Gastrocnemius medialis (tissue), 4 donors: ENCODE measurements at places on chromosomes 6 and 20. TPM values are rescaled to one million over a fixed set of nuclear protein-coding genes. Genes with fewer than 3 reads are reported as not detected.
A peak's percentile ranks its signal among the peaks of the same experiment; 100 is the strongest.

The OPRM1 gene
- total RNA-seq: not detected

The VGLL2 gene
- 27.5 TPM for total RNA-seq

The TNFRSF6B gene
- 4.4 TPM for total RNA-seq

The PCSK2 gene
- 0.29 TPM for total RNA-seq

The CST3 gene
- 461 TPM for total RNA-seq

The LY6G5C gene
- 1.3 TPM for total RNA-seq

The RAB44 gene
- total RNA-seq: not detected

The TP53TG5 gene
- total RNA-seq: not detected

The ASIP gene
- not detected for total RNA-seq

The ADGRF1 gene
- total RNA-seq: not detected

- DNase-seq: peak; percentile 4
These were observed 470.5 kb downstream of the COL12A1 start for GRCh38 chr6:74735304-74735703.

DNA sequence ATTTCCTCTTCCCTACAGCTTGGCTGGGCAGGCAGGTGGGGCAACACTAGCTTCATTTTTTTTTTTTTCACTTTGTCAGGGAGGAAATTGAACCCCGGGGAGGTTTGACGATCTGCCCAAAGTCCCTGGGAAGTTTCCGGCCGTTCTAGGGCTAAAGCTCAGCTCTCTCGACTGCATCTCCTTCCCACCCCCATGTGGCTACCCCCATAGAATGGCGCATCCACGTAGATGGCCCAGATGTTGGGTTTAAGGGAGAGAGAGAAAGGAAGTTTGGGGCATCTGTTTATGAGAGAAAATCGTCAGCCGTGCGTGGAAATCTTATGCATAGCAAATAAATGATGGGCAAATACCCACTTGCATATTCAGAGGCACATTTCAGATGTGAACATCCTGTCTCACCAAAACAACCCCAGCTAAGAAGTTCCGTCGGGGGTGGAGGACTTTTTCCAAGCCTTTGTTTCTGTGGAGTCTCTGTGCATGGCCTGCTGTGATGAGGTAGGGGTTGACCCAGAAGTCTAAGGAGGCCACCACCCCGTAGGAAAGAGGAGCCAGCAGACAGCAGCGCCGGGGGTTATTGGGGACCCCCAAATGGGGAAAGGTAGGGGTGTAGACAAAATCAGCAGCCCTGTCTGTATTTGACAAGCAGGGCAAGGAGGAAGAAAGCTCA, 40.5 kb upstream of the ZNF831 start:
- no peak for DNase-seq

DNA sequence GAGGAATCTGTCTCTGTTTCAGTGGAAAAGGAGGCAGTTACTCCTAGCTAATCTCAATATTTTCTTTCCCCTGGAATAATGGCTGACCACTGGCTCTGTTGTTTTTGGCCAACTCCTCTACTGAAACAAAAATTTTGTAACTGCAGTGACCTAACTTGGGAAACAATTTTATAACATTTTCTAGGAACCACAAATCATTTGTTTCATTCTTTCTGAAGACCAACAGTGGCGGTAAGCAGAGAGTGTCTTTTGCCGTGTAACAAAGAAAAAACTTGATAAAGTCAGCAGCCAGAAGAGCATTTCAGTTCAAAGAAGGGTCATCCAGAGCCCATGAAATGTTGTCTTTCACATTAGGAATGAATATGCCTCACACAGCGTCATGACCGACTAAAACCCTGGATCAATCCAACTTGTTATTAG, 11.8 kb upstream of the BFSP1 start:
- no peak for DNase-seq

DNA sequence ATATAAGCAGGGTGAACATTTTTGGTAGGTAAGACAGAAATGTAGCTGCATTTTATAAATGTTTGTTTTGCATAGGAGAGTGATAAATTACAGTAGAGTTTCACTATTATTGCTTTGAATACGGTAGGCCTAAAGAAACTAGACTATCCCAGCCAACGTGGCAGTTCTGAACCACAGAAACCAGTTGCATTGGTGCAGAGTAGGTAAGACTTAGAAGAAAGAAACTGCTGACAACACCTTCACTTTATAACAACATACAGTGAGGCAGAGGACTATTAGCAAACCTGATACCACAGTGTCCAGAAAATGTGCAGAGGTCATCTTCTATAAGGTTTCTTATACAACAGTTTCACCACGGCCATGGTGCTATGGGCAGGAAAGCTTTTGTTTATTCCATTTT, 566.1 kb downstream of the KIF16B start:
- DNase-seq: no peak

DNA sequence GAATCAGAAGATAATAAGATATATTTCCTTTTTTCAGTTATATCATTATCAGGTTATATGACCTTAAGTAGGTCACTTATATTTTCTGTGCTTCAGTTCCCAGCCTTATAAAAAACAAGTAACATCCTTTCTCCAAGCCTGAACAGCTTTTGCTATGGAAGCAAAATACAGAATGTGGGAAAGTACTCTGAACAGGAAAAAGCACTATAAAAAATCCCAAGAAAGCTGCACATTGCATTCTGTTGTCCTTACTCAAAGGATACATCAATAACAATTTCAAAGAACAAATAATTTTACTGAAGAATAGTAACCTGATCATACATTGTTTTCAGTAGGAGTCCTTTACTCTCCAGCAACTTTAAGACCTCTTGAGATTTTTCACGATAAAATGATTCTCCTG, 56.4 kb downstream of the SLC35A1 start:
- DNase-seq: no peak

DNA sequence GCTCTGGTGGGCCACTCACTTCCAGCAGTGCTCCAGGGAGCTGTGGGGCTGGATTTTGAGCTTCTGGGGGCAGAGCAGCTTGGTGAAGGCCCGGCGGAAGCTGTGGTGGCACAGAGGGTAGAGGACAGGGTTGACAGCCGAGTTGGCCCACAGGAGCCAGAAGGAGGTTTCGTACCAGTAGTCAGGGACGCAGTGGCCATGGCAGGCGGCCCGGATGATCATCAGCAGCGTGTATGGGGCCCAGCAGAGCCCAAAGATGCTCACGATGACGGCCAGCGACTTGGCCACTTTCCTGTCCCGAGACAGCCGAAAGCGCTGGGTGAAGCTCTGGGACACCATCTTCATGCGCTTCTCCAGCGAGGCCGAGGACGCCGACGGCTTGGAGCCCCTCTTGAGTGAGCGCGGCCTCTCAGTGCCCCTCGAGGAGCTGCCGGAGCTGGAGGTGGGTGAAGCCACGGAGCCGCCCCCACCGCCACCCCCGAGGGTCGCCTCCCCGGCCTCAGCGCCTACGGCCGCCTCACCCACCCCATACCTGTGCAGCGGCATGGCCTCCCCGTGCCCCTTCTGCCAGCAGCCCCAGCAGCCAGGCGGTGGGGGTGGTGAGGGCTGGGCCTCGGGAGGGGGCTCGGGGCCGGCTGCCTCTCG, 4.0 kb downstream of the HRH3 start:
- no peak for DNase-seq

- no peak for DNase-seq
These were observed 4.1 kb upstream of the RAB23 start for GRCh38 chr6:57226221-57226620.

- DNase-seq: no peak
These were observed 15.6 kb downstream of the VGLL2 start for GRCh38 chr6:117280922-117281321.

- no peak for DNase-seq
These were observed 897 bp downstream of the CD2AP start for GRCh38 chr6:47478233-47479139.

GRCh38 chr6:37021356-37022129, 16.1 kb downstream of the FGD2 start:
- DNase-seq: no peak

DNA sequence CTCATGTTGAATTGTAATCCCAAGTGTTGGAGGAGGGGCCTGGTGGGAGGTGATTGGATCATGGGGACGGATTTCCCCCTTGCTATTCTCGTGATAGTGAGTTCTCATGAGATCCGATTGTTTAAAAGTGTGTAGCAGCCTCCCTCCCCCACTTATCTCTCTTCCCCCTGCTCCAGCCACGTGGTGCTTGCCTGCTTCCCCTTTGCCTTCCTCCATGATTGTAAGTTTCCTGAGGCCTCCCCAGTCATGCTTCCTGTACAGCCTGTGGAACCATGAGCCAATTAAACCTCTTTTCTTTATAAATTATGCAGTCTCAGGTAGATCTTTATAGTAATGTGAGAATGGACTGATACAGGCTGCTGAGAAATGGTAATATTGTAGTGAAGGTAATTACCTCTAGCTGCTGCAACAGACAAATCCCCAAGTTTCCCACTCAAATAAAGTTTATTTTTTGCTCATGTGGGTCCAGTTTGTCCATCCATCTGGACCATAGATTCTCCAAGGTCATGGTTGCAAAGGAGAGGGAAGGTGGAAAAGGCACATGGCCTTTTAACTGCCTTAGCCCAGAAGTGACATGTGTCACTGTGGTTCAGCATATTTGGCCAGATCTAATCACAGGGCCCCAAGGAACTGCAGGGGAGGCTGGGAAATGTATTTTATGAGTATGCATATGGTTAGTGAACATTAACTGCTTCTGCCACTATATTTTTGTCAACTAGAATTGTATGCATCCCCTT, 89.2 kb downstream of the TRMT11 start:
- DNase-seq: no peak

DNA sequence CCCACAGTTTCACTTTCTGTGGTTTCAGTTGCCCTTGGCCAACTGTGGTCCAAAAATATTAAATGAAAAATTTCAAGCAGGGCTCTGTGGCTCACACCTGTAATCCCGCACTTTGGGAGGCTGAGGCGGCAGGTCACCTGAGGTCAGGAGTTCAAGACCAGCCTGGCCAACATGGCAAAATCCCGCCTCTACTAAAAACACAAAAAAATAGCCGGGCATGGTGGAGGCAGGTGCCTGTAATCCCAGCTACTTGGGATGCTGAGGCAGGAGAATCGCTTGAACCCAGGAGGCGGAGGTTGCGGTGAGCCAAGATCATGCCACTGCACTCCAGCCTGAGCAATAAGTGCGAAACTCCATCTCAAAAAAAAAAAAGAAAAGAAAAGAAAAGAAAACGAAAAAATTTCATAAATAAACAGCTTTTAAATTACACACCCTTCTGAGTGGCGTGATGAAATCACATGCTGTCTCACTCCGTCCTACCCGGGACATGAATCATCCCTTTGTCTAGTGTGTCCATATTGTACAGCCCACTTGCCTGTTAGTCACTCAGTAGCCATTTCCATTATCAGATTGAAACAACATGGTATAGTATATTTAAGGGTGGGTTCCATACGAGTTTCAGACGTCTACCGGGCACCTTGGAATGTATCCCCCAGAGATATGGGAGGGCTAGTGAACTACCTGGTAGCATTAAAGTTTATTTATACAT, 11.7 kb downstream of the PTPRK start:
- no peak for DNase-seq

DNA sequence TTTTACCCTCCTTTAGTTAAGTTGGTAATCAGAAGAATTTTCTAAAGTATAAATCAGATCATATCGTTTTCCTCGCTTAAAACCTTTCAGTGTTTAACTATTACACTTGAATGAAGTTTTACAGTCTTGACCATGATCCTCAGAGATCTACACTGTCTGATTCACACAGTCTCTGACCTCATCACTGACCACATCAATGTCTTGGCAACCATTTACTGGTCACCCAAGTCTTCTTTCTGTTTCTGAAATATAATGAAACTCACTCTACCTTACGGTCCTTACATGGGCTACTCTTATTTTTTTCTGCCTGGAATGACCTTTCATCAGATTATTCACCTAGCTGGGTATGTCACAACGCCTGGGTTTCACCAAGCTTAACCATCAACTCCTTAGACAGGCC, 71.4 kb downstream of the ADGB start:
- no peak for DNase-seq

GRCh38 chr6:124002377-124003081, 198.9 kb downstream of the NKAIN2 start:
- peak; percentile 30 for DNase-seq
